ENCODE measurements at places on chromosomes 6 and 20.

DNA sequence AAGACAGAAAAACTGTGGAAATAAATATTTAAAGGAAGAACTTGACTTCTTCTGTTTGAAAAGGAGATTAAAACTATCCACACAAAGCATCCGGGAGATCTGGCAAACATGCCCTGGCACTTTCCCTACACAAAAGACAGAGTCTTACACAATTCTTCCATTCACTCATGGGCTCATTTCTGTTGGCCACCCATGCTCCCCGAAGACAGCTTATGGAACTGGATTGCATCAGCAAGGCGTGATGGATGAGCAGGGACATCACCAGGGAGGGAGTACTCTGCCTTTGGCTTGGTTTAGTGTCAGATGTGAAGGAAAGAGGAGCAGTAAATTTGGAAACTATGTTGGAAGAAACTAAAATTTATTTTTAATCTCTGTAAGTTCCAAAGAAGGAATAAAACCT lies 379.3 kb downstream of the CD109 start:
- DNase-seq: no peak

DNA sequence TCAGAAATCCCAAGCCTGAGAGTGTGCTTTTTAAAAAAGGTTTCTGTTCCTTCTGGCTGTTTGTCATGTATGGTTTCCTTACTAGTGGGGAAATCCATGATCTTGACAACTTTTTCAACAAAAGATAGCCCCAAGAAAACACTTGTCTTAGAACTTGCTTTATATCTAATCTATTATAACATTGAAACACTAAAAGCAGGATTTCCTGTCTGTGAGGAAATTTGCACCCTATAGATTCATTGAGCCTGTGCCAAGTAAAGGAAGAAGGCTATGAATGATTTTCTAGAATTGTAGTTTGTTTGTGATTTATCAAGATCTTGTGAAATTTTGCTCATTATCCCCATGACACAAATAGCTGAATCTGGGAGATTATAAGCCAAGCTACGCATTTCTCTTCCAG lies 238.6 kb upstream of the RIN2 start:
- DNase-seq: no peak

DNA sequence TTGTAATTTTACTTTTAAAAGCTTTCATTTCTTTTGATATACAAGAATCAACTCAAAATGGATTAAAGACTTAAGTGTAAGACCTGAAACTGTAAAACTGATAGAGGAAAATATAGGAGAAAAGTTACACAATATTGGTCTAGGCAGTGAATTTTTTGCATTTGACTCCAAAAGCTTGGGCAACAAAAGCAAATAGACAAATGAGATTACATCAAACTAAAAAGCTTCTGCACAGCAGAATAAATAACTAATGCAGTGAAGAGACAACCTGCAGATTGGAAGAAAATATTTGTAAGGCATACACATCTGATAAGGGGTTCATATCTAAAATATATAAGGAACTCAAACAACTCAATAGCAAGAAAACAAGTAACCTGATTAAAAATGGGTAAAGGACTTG lies 3.0 kb downstream of the GABRR1 start:
- no peak for DNase-seq

DNA sequence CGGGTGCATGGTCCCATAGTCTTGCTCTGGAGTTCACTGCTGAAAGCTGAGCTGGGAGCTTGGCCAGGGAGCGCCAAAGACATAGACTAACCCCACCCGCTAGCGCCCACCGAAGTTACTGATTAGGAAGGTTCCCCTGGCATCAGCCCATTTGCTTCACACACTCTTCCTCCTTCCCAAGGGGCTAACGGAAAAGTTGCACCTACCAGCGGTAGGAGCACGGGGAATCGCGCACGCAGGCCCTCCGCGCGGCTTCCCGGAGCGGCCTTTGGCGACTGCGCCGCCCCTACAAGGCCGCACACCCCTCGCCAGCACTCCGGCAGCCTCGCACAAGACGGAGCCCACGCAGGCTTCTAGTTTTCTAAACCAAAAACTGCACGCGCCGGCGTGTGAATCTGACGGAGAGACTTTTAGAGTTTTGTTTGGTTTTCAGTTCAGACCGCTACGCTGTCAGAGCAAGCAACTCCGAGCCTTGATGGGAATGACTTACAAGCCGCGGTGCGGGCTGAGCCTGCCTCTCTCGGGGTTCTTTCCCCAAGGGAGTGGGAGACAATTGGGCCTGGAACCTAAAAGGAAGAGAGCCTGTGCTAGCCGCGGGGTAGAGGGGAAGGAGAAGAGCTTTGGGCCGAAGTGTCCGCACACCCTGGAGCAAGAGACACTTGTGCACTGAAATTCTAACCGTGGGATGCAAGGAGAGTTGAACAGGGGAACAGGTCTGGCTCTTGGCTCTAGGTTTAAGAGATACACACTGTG lies 891 bp upstream of the POU3F2 start:
- DNase-seq: peak; percentile 41

DNA sequence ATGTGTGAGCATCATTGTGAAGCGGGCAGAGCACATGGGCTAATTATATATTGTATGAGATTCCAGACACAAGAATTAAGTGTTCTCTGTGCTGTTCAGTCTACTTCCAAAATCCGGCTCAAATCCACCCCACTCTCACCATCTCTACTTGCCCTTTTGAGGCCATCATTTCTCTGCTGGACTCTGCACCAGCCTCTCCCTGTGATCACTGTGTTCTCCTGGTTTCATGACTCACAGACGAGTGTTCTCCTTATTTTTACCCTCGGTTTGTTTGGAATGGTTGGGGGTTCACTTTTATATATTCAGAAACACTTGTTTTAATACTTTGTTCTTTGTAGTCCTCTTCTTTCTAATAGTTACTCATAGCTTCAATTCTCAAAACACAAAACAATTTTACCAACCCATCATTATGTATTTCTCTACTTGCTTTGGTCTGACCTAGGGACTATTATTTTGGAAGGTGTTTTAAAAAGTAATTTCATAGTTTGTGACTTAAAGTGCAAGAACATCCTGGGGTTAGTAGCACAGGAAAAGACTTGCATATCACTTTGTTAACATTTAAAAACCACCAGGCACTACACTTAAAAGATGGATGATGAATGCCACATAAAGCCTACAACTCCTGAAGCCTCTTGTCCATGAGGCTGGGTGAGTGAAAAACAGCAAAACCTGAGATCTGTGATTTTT lies 82.7 kb downstream of the UST start:
- no peak for DNase-seq

DNA sequence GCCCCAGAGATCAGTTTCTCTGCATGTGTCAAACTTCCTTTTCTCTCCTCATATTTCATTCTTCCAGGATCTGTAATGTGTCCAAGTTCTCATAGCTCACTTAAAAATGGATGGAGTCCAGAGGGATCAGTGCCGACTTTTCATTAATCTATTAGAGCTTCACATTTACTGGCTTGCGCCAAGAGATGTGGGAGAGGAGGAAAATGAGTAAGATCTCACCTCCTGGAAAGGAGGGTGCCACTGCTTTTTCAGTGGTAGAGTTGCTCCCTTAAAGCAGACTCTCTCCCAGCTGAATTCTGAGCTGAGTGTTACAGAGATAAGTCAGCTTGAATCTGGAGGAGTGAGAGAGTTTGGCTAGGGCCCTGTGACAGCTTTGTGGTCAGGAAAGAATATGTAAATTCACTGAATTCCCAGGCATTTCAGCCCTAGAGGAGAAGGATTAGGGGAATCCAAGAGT lies 175.9 kb downstream of the SOX4 start:
- DNase-seq: no peak

GRCh38 chr20:23125625-23126191 lies 39.6 kb upstream of the CD93 start:
- peak; percentile 65 for DNase-seq

DNA sequence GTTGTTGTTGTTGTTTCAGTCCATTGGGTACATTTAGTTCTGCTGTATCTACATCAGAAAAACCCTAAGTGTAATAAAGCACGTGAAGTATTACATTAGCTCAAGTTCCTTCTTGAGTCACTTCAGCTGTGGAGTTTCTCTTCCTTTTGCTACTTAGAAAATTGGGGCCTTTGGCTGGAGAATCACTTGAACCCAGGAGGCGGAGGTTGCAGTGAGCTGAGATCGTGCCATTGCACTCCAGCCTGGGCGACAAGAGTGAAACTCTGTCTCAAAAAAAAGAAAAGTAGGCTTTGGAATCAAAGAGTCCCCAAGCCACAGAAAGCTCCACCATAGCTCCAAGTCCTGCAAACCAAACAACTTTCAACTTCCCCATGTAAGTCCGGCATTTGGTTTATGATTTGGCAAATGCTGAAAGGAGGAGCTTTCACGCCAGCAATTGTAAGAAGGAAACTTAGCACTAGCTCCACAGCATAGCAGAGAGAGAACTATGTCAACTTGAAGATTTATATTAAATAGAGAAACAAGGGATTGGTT lies 56.5 kb upstream of the RNF144B start:
- no peak for DNase-seq

- no peak for DNase-seq
Observed at GRCh38 chr6:18390476-18390875, 3.3 kb downstream of the RNF144B start.

DNA sequence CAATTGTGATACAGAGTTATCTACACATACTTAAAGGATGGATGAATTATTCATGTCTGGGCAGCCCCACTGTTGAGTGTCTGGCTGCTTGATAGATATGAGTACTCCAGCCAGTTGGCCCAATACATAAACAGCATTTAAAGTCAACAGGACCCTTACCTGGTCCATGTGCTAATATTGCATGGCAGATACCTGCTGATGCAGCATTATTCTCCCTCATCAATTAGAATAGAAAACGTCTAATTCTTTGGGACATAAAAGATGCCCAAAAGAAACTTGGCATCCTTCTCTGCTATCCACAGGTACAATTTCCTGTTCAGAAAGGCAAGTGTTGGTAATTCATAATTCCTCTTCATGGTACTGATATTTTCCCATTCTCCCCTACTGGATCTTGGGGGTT lies 550.8 kb downstream of the TFAP2B start:
- DNase-seq: no peak

DNA sequence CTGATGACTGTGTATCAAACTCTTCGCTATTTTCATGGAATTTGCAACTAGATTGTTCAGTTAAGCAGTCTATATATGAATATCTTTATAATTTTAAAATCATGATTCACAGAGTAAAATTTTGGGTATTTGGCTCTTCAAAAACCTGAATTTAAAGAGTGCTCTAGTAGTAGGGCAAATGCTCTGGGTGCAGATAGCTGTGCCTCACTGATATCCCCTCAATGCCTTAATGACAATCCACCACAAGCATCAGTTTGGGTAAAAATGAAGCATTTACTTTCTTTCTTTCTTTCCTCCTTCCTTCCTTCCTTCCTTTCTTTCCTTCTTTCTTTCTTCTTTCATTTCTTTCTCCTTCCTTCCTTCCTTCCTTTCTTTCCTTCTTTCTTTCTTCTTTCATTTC lies 239.7 kb downstream of the ADGRB3 start:
- no peak for DNase-seq

- peak; percentile 20 for DNase-seq
Observed at GRCh38 chr6:105995391-105995865, 90.7 kb upstream of the PRDM1 start.

DNA sequence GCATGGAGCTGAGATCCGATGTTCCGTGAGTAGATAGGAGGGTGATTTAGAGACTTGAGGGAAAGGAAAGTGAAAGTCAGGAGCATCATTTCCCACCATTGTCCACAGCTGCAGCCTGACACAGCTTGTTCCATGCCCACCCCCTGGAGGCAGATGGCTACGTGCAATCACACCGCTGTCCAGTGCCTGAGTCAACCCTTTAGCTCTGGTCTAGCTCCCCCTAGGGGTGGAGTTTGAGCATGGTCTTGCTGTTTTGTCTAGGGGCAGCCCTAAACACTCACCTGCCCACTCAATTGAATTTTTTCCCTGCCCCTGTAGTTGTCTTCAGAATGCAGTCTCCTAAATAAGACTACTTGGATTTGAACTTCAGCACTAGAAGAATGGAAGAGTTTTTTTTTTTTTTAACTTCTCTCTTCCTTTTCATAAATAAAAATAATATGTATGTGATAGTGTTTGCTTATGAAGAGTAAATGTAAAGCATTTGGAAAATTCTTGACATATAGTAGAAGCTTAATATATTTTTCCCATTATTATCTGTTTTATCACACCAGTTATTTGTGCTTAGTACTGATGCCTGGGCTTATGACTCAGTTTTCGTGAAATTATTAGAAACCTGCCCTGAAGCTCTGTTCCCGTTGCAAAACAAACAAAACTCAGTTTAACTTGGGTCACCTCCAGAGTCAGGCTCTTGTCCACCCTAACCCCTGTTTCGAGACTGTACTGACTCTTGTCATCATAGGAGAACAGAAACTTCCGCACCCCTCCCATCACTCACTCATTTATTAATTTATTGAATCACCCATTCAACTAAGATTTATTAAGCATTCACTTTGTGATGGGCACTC lies 814.8 kb downstream of the MAFB start:
- DNase-seq: peak; percentile 66

DNA sequence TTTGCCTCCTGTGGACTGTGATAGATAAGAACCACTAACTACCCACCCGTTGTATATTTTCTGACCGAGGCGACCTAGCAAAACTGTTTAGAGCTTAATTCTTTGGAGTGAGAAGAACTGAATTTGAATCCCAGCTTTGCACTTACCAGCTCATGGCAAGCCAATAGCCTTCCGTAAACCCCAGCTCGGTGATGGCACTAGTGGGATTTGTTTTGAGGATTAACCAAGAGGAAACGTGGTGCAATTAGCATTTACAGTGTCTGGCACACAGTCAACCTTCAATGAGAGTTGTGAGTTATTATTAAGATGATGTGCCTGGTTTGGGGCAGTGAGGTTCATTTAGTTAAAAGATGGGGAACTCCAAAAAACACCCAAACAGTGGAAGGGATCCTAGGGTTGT lies 12.3 kb upstream of the DSP start:
- no peak for DNase-seq

GRCh38 chr6:28474441-28475219 lies 31.3 kb upstream of the ZSCAN23 start:
- DNase-seq: peak; percentile 84

- no peak for DNase-seq
Observed at GRCh38 chr6:52990342-52990741, 4.7 kb downstream of the GSTA4 start.

DNA sequence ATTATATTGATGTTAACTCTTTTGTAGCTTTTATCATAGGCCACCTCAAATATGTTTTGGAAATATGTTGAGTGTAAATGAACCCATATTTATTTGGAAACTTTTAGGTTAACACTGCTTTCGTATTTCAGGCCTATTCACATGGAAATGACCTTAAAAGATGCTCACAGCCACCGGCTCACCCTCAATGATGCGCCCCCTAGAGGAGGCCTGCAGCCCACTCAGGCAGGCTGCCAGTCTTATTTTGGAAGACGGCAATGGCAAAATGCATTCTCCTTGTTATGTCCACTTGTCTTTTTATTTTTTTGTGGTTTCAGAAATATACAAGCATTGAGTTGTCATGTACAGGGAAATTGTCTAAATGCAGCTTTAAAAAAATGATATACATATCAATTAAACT lies 869.7 kb downstream of the PHF3 start:
- DNase-seq: peak; percentile 4

DNA sequence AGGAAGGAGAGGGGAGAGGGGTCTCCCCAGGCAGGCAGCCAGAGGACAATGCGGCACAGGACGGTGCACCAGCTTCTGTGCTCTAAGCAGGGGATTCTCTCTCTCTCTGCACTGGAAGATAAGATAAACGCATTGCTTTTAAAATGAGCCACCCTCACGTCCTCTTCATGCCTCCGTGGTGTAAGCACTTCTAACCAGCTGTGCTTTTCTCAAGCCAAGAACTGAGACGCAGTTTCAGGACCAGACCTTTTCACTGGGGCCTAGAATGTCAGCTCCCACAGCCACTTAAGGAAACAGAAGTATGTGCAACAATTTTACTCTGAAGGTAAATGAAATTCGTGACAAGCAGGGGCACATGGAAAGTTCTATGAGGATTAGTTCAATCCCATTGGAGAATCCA lies 82.4 kb downstream of the PSMB1 start:
- DNase-seq: no peak
